ENCODE measurements at places on chromosomes 1 and 21.

DNA sequence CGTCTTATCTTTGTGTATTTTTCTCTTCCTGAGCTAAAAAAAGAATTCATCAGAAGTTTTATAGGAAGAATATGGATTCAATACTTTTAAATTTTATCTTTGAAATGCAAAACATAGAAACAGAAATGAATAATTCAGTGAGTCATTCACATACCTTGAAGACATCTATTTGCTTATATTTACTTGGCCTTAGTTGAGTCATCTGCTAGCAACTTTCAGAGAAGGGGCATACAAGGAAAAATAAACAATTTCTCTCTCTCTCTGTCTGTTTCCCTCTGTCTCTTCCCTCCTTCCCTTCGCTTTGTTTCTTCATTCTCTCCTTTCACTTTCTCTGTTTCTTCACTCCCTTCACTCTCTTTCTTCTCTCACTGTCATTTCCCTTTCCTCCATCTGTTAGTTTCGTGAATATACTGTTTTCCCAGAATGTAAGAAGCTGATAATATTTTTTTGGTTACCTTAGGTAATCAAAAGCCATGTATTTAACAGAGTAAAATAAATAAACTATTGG, 477.2 kb downstream of the BRINP3 start:
- DNase-seq: no peak

- no peak for DNase-seq
These were observed 56.9 kb downstream of the ADAMTS5 start for GRCh38 chr21:26909972-26910371.

- DNase-seq: no peak
These were observed 101.8 kb downstream of the TMEM53 start for GRCh38 chr1:44572572-44572879.

- no peak for DNase-seq
These were observed 170.0 kb downstream of the GRIK3 start for GRCh38 chr1:36864182-36864822.

DNA sequence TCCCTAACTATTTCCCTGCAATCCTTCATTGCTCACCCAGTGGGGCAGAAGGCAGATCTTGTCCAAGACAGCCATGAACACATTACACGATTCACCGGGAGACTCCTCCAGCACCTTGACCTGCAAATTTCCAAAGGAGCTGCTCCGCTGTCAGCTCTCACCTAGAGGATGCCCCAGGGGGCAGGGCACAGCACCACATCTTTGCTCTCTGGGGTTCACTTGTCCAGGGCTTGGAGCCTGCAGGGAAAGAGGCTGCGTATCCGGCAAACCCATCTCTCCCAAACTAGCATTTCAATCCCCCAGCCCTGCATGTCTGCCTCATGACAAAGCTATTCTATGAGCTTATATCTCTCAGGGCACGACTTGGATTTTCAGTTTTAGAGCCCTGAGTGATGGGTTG, 35.1 kb upstream of the OLIG2 start:
- DNase-seq: no peak

DNA sequence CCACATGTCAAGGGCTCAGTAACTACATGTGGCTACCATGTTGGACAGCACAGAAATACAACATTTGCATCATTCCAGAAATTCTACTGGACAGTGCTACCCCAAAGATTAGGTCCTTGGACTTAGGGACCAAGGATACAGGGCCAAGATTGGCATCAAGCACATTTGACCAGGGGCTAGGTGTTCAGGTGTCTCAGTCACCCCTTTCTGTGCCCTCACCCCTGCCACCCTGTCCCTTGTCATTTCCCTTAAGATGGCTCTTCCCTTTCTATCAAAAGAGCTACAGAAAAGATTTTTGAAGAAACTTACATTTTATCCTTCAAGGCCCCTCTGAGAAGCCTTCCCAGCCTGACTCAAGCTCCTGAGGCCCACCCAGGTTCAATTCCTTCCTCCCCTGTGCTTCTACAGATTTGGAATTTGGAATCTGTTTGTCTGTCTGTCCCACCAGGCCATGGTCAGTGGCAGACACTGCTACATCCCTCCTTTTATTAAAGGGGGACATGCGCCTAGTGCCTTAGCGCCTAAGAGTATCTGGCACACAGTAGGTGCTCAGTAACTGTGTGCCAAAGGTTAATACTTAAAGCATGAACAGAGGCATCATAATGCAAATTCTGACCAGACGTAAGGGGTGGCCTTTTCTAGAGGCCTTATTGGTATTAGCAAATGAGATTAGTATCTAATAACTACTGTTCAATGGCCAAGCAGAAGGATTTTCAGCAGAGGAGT, 21.4 kb downstream of the CSF1 start:
- DNase-seq: no peak

DNA sequence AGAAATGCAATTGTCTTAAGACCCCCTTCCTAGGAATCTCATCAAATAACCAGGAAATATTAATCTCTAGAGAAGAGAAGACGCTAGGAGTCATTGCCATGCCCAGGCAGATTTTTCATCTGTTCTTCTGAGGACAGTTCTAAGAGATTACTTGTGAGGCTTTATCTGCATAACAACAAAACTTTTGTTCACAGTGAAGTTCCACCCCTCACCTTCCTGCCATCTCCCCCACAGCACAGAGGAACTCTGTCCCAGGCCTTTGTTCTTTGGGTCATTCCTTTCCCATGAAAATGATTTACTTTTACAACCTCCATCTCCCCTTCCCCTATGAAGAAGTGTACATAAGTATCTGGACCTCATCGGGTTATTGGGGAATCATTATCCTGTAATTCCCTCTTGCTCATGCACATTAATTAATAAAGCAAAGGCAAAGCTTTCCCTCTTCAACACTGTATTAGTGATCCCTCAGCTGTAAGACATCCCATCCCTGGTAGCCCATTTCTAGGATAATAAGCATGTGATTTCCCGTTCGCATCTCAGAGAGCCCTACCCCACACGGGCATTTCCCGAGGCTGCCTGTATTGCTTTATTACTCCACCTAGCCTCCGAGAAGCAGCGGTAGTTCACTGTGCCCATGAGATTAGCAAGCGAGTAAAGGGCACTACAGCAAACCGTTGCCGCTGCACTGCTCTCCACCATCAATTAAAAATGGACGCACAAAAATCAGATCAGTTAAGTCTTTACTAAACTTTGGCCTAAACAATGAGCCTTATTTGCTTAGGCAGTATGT, 384.4 kb upstream of the CAMK1G start:
- DNase-seq: no peak

GRCh38 chr1:54497338-54497737, 50.7 kb upstream of the ACOT11 start:
- DNase-seq: no peak

GRCh38 chr21:36236052-36236730, 79.6 kb downstream of the DOP1B start:
- no peak for DNase-seq

DNA sequence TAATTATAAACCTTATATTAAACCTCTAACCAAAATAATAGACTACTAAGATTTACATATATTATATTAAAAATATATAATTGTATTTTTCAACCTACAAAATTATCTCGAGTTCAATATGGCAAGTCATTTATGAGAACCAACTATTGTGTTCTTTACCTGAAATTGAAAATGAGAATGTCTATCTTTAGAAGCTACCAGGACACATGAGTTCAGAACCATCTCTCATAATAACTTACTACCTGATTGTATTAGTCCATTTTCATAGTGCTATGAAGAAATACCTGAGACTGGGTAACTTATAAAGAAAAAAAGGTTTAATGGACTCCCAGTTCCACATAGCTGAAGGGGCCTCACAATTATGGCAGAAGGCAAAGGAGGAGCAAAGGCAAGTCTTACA, 6.8 kb downstream of the HAO2 start:
- DNase-seq: no peak

DNA sequence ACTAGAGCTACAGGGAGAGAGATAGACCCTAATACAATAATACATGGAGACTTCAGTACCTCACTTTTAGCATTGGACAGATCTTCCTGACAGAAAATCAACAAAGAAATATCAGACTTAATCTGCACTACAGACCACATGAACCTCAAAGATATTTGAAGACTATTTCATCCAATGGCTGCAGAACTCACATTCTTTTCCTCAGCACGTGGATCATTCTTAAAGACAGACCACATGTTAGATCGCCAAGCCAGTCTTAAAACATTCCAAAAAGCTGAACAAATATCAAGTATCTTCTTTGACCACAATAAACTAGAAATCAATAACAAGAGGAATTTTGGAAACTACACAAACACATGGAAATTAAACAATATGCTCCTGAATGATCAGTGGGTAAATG, 576.0 kb downstream of the KIF26B start:
- DNase-seq: no peak

DNA sequence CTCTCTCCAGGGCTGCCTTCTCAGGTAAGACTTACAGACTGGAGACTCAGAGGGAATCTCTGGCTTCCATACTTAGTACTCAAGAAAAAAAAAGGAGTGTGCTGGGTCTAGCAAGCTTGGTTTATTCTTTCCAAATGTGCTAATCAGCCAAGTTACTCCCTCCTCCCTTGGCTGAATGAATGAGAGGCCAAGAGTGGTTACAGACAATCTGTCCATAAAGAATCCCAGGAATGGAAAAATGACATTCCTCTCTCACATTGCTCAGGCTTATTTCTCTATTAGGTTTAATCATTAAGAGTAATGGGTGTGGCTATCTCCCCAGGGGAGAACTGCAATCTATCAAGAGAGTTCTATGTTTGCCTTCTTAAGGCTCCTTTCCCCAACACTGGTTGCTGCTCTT, 547.3 kb upstream of the PLXNA2 start:
- no peak for DNase-seq

- DNase-seq: no peak
These were observed 4.0 kb downstream of the LSM10 start for GRCh38 chr1:36393686-36394085.

DNA sequence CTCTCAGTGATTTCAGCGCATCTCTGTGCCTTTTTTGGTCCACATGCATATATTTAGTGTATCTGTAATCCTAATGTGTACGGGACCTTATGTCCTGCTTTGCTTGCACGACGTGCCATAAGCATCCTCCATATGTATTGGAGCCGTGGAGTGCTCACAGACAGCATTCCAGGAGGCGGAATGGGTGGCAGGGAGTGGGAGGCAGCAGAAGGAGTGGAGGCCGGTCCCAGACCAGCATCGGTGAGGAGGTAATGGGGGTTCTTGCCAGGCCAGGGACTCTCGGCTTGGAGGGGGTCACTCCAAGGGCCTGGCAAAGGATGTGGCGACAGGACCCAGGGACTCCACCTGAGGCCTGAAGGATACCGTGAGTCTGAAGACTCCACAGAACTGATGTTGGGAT, 185.0 kb downstream of the CAMTA1 start:
- no peak for DNase-seq

- no peak for DNase-seq
These were observed 43.2 kb upstream of the ST6GALNAC5 start for GRCh38 chr1:76824106-76824505.

DNA sequence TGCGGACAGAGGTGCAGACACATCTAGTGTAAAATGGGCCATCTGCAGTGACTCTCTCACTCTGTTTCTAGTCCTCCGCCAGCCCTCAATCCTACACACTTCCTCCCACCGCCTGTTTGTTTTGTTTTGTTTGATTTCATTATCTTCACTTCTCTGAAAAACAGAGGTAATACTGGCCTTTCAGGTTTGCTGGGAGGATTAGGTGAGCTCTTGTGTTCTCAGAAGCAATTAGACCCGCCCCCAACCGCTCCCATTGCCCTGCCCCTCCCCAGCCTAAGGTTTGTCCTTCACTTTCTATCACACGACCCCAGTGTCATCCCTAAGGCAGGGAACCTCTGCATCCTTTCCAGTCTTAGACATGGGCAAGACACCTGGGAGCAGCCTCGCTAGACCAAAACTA, 43.2 kb upstream of the TACSTD2 start:
- no peak for DNase-seq

- no peak for DNase-seq
These were observed 62.8 kb downstream of the OVGP1 start for GRCh38 chr1:111364690-111365089.

DNA sequence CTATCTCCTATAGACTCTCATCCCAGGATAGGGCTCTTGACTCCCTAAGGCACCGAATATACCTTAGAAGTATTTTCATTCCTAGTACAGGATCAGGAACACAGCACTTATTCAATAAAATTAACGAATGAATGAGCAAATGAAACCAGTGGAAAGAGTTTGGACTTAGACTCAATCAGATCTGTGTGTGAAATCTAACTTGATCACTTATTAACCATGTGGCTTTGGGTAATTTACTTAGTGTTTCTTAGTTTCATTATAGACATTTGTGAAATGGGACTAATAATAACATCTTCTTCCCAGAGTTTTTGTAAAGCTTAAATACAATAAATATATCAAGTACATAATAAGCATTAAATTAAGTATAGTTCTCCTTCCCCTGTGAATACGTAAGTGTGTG, 230.1 kb downstream of the ADGRL2 start:
- no peak for DNase-seq

GRCh38 chr1:156098784-156099183, 15.7 kb upstream of the LMNA start:
- no peak for DNase-seq

GRCh38 chr1:5939271-5940170, 52.7 kb downstream of the NPHP4 start:
- no peak for DNase-seq

DNA sequence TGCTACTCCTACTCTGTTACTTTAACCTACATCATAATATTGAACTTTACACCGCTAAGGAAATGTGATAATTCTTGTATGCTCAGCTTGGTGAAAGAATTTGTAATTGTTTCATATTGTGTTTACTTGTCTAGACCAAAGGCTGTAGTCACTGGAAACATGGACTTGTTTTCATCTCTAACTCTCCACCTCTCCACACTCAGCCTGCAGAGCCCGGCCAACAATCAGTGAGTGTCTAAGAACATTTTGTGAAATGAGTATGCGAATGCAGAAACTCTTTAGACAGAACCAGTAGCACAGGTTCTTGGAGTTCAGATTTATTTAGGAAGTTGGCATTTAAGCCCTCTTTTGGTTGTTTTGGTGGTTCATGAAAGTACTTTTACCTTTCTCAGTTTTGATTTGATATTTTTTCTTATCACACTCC, 3.2 kb upstream of the RWDD3 start:
- no peak for DNase-seq

DNA sequence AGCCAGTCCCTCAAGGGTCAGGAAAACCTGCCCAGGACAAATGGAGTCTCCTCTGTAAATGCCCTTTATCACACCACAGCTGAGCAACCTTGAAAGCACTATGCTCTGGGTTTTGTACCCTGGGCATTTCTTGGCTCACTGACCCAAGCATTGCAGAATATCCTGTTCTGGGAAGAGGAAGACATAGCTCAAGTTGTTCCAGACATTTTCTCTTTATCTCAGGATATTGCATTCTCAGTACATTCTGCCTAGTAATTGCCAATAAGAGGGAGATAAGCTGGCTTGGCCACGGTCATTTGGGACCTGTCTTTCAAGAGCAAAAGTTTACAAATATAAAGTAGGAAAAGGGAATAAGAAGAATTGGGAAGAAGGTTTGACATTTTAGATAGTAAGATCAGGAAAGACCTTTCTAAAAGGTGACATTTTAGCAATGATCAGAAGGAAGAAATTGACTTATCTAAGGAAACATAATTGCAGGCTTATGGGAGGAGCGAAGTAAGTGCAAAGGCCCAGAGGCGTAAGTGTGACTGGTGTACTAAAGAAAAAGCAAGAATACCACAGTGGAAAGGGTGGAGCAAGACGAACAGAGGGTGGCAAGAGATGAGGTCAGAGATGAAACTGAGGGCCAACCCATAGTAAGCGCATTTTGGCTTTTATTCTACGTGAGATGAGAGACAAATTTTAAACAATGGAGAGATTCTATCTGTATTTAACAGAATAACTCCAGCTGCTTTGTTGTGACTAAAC, 394.0 kb upstream of the CXADR start:
- DNase-seq: no peak

Measured in NCI-H2107 (cell line).